ENCODE measurements at places on chromosomes 12 and 14.

- no peak for DNase-seq
Observed at GRCh38 chr12:42689699-42690098, 100.2 kb upstream of the PRICKLE1 start.

GRCh38 chr12:25957793-25958427 lies 572 bp upstream of the RASSF8 start:
- DNase-seq = no peak

DNA sequence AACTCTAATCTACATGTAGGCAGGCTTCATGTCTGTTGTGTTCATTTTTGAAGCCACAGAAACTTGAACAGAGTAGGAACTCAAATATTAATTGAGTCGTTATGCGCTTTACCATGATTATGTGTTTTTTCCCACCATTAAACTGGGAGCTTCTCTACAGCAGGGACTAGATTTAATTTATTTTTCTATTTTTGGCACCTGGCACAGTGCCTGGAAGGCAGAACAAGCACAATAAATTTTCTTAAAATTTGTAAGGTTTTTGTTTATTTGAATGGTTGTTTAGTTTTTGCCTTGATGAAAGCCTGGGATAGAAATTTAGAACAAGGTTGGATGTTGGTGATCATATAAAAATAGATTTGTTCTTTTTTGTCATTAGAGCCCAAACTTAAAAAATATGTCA lies 221.7 kb upstream of the PLEKHG7 start:
- no peak for DNase-seq

DNA sequence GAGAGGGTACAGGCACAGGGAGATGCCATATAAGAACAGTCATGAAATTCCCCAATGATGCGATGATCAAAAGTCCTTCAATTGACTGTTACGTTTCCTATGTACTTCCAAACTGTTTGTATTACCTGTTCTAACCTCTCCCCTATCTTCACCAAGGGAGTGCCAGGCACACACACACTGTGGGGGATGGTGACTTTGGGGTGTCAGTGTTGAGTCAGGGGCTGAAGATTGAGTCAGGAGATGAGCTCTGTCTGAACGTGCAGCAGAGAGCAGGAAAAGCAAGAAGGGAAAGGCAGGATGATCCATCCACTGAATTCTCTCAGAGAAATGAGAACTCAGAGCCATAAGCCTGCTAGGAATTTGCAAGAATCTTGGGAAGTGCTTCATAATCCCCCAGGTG lies 153.4 kb downstream of the EFCAB11 start:
- DNase-seq = no peak

GRCh38 chr14:70773182-70773862 lies 36.0 kb downstream of the MAP3K9 start:
- no peak for DNase-seq

DNA sequence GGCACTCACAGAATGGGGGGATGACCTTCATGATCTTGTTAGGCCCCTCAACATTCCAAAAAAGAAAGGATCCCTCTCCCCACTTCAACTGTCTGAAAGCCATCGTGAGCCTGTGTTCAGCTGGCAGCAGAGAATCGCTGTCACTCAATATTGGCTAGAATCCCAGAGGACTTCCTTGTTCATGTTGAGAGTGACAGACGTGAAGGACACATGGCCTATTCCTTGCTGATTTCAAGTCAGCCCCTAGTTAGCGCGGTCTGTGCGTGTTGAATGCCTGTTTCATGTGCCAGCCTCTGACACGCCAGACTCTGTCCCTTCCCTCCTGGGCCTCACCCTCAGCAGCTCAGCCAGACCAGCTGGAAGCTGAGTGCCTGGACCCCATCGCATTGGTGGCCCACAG lies 43.1 kb downstream of the DNAH10 start:
- no peak for DNase-seq

- DNase-seq = no peak
Observed at GRCh38 chr12:40192704-40193255, 32.0 kb upstream of the LRRK2 start.

DNA sequence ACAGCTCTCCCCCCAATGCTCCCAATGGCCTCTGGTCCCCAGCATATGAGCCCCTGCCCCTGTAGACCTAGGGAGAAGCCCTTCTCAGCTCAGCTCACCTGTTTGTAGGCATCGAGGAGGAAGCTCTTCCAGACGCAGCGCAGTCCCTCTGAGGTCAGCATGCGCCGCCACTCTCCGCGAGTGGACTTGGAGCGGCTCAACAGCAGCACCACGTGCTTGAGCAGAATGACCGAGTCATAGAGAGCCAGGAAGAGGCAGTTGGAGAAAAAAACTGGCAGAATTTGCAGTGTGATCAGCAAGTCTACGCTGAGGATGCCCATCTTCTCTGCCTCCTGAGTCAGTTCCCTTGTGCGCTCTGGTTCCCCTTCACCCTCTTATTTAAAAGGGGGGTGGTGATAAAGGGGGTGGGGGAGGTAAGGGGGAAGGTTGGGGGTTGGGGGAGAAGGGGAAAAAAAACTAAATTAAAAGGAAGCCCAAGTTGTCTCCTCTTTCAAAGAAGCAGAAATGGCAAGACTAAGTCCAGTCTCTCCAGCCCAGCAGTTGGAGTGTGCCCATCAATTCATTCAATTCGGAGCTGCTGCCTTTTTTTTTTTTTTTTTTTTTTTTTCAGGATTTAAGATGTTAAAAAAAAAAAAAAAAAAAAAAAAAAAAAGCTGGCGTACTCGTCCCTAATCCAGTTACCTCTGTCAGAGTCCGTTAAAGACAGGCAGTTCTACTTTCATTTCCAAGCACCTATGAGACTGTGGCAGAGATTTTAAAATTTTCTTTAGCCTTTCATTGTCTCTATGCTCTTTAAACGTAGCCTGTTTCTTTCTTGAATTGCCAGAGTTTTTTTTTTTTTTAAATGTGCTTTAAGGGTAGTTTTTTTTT lies at the start of gene DIO2:
TSS of gene DIO2 (minus strand) at position 352 of the 870 bp plus-strand sequence. CDS start at position 320, 32 bp downstream.
- no peak for DNase-seq

DNA sequence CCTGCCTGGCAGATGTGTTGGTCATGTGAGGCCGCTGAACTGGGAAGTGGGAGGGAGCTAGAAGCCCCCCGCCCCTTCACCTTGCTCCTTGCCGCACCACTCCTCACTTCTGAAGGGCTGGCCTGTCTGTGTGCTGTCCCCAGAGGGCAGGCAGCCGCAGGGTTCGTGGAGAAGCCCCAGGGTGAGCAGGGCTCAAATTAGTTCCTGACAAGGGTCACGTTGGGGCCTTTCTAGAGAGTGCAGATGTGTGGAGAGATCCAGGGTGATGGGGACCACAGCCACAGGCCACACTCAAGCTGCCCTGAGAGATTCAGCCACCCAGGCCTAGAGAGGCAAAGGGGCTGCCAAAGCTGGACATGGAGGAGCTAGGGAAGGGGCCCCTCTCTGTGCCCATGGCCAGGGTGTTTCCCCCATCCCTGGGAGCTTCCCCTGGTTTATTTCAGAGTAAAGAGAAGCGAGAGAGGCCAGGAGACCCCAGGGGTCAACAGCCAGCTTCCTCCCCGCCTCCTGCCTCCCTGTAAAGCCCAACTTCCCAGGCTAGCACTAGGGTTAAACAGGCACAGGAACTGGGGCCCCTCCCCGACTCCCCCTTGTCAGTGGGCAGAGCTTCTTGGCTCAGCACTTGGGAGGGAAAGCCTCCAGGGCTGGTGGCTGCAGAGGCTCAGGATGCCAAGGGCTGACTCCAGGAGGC lies 16.2 kb downstream of the SLC25A29 start:
- no peak for DNase-seq

DNA sequence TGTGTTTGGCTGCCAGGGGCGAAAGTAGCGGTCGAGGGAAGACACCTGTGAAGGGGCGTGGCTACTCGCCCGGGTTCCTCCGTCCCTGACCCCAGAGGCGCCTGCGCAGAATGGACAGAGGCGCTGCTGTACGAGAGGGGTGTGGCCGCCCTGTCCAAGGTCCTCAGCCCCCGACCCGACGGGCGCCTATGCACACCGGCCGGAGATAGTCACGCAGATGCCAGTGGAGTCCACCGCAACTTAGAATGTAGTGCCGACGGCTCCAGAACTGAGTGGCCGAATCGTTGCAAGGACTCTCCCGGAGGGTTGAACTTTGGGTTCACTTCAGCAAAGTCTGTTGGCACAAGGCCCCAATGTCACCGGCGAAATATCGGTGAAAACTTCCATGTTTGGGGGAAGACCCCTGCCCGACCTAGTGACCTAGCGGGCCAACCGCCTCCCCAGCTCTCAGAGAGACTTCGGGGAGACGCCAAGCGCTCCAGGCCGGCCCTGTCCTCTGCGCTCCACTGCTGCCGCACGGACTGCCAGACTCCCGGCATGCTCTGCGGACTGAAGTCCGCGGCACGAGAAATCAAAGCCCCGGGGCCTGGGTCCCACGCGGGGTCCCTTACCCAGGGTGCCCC lies 541 bp upstream of the RNU6-7 start:
- DNase-seq = peak; percentile 43

GRCh38 chr12:110943373-110943772 lies 23.0 kb upstream of the MYL2 start:
- no peak for DNase-seq

- no peak for DNase-seq
Observed at GRCh38 chr12:113838896-113839295, 127.2 kb downstream of the RBM19 start.

- no peak for DNase-seq
Observed at GRCh38 chr12:26238341-26239121, 43.2 kb downstream of the SSPN start.

DNA sequence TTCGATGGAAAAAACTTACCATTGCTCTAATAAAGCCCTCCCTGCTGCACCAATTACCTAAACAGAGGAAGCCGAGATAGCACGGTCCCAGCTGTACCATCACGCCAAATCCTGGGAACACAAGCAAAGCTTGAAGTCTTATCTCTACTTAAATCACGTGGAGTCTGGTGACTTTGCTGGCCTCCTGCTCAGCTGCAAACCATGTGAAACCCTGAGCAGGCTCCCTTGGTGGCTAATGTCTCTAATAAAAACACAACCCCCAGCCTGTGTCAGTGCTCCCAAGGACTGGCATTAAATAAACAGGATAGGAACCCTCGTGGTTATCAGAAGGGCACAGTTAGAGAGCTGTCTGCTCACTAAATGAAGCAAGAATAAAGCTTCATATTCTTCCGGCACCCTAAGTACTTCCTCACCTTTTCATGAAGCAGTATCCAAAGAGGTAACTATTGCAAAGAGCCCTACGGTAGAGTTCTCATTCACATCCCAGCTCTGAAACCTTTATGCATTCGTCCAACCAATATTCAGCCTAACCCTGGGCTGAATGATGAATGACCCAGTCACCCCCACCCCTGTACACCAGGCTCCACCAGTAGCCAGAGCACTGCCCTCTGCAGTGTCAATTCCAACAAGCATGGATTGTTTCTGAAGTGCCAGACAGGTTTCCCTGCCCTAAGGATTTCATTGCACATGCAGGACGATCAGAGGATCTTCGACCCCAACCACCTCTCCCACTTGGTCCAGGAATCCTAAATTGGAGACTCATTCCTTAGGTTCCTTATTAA lies 452.7 kb upstream of the TMPO start:
- no peak for DNase-seq

- no peak for DNase-seq
Observed at GRCh38 chr14:73842201-73842600, 9.4 kb upstream of the PTGR2 start.

DNA sequence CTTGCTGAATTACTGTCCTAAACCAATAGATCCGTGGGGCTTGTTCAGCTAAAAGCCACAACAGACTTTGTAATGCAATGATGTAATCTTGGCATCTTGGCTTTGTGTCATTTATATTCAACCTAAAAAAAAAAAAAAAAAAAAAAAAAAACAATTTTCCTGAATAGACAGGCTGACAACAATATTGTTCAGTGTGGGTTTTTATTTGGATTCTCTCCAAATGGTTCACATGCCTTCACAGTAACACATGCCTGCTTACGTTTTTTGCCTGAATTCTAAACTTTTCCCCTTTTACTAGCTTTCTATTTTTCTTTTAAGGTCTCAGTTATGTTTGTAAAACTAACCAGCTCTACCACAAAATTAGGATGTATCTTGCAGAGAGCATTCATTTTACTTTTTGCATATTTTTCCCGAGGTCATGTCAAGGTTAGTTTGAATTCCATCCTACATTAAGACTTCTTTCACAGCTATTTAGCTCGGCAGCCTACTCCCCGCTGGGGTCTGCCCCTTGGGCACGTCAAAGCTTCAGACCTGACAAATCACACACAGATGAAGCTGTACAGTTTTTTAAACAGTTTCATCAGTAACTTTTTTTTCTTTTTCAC lies 213.7 kb upstream of the NPAS3 start:
- DNase-seq = no peak

GRCh38 chr12:68971404-68971803 lies 38.4 kb upstream of the CPM start:
- DNase-seq = no peak

- no peak for DNase-seq
Observed at GRCh38 chr12:124786061-124786964, 77.4 kb downstream of the SCARB1 start.

DNA sequence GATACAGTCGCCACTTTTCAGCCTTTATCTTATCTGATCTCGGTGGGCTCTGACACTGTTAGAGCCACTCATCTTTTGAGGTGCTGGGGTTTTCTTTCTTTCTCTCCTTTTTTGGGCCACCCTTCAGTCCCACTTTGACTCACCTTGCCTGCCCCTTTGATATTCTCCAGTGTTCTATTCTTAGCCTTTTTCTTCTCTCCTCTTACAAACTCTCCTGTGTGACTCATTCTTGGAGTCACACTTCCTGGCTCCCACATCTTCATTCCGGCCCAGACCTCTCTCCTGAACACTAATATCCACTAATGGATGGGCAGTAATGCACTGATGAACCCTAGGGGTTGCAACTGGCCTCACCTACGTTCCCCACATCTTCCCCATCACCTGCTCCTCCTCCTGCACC lies 2.2 kb upstream of the DCD start:
- no peak for DNase-seq

Data from stimulated activated CD8-positive, alpha-beta memory T cell treated with anti-CD3 and anti-CD28 coated beads, Interleukin-15, amount 100 ng/mL, for 24 hours (primary cell).